NCI-H748 treated with DMSO at 0.1 percent for 48 hours (cell line): ENCODE measurements at places on chromosomes 16 and 17.

- peak; percentile 3 for DNase-seq
Observed at GRCh38 chr16:53209877-53210276, 155.1 kb downstream of the CHD9 start.

DNA sequence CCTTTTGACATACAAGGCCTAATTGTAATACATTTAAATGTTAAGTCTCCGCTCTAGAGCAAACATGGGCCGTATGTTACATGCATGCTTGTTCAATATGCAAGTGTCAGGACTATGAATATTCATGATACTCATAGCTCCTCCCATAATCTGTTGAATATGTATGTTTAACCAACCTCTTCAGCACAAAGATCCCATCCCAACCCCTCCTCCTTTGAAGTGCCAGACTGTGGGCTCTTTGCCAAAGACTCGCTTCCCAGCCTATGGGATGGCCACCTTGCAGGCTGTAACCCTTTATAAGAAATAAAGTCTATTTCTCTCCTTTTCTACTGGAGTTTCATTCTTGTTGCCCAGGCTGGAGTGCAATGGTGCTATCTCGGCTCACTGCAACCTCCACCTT, 156.2 kb downstream of the ABCC12 start:
- DNase-seq: no peak

- DNase-seq: no peak
Observed at GRCh38 chr16:23317266-23317661, 15.2 kb downstream of the SCNN1B start.

- DNase-seq: no peak
Observed at GRCh38 chr17:55527540-55528118, 16.4 kb upstream of the SMIM36 start.

DNA sequence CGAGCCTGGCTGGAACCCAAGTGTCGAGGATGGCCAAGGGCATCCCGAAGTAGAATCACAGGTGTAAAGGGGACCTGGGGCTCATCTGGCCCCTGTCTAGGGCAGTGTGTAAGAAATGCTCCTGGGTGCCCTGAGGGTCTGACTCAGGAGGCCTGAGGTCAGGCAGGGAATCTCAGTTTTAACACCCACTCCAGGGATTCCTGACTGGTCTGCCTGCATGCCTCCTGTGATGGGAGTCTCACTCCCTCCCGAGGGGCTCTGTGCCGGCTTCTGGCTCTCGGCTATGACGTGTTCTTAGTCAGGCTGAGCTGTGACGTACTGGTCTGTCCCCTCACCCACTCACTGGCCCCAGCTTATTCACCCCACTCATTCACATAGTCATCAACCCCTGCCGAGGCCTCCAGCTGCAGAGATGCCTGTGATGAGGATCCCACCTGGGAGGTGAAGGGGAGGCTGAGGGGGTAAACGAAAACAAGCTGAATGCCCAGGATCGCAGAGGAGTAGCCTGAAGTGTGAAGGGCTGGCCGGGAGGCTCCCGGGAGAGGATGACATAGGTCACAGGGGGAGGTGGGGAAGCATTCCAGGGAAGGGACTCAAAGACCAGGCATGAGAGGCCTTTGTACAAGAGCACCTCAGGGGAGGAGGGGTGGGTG, 23.8 kb downstream of the FAM83G start:
- no peak for DNase-seq

- DNase-seq: peak; percentile 89
Observed at GRCh38 chr16:14202697-14203096, 131.6 kb downstream of the MRTFB start.

- no peak for DNase-seq
Observed at GRCh38 chr17:8832711-8833352, 33.7 kb upstream of the MFSD6L start.

- DNase-seq: no peak
Observed at GRCh38 chr16:85407-85782, 7.4 kb downstream of the MPG start.

- DNase-seq: peak; percentile 66
Observed at GRCh38 chr17:67575325-67575724, 142.4 kb upstream of the NOL11 start.

- DNase-seq: no peak
Observed at GRCh38 chr16:80725566-80726162, 78.7 kb downstream of the CDYL2 start.

DNA sequence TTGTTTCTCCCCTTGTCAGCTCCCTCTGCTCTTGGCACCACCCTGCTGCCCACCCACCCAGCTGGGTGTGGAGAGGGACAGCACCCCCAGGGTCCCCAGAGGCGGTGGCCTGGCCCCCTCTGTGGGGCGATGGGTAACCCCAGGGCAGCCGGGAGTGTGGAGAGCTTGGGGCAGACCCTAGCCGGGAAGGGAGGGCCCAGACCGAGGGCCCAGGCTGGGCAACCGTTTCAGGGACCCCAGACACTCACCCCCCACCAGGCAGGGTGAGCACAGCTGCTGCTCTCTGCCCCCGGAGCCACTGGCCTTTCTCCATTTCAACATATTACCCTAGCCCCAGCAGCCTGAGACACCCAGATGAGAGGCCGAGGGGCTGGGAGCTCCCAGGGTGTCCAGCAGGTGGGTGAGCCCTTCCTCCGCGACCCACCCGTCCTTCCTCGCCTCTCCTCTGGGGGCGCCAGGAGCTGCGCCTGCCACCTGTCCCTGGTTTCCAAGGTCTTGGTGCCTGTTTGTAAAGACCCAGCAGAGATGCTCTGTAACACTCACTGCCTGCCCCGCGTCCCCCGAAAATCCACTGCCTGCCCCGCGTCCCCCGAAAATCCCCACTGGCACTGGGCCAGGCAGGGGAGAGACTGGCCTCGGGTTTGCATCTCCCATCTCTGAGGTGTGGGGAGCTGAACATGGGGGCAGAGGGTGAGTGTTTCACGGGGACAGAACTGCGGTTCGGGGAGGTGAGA, 45.4 kb downstream of the BAHCC1 start:
- no peak for DNase-seq

DNA sequence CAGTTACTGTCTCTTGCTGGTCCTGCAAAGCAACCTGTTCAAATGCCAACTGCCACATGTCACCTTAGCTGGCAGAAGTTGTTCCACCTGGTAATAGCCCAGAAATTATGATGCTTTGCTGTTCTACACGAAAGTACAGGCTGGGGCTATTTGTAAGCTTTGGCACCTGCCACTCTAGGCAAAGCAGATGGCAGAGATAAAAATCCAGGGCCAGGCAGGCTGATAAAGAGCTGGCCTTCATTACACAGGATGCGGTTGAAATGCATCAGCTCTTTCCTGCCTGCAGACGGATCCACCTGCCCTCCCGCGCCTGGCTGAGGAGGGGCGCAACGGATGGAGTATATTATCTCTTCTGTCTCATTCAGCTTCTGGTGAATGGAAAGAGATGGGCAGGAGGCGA, 29.3 kb upstream of the KDM8 start:
- no peak for DNase-seq

DNA sequence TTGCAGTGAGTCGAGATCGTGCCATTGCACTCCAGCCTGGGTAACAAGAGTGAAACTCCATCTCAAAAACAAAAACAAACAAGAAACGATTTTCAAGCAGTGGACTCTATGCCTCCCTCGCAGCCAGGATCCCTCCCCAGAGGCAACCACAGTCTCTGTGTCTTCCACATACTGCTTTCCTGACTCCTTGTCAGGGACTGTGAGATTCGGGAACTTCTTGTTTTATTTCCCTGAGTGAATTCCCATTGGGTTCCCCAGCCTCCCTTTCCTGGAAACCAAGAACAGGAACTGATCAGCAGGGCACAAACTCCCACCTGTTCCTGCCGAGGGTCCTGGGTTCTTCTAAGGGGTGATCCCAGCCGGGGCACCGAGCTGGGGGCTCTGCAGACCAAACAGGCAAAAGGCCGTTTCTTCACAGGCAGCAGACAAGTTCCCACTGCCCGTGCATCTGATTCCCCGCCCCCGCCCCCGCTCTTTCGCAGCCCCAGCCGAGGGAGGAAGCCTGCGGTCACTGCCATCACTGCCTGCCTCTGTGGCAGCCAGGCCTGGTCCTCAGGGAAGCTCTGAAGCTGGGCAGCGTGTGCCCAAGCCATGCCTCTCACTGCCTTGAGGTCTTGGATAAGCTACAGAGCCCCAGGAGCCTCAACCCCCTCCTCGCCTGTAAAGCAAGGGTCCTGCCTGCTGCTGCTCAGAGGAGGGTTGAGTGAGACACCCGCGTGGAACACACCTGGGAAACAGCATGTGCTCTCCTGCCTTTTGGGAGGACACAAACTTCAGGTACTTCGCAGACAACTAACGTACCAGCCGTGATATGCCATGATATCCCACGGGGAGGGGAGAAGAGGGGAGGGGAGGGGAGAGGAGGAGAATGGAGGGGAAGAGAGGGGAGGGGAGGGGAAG, 5.5 kb upstream of the PIEZO1 start:
- DNase-seq: no peak

DNA sequence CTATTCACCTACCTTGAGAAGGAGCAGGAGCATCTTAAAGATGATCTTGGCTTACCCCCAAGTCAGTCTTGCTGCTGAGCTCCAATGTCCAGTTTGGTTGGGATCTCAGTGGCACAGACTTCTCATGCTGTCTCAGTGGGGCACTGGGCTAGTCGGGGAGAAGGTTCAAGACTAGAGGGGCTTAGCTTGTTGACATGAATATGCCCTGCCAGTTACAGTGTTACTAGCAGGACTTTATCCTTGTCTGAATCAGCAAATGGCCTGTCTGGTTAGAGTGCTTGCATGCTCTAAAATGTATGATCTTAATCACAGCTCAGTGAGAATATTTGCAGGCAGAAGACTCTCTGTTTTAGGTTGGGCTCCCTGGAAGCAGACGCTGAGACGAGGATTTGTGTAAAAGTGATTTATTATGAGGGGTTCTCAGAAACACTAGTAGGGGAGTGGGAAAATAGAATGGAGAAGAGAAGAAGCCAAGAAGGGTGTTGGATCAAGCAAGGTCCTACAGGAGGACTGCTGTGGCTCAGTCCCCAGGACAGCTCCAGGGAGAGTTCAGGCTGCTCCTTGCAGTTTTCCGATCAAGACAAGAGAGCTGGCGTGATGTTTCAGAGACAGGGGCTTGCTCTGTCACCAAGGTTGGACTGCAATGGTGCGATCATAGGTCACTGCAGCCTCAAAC, 150.4 kb upstream of the HS3ST2 start:
- no peak for DNase-seq

GRCh38 chr17:2852221-2852620, 56.0 kb downstream of the RAP1GAP2 start:
- no peak for DNase-seq

DNA sequence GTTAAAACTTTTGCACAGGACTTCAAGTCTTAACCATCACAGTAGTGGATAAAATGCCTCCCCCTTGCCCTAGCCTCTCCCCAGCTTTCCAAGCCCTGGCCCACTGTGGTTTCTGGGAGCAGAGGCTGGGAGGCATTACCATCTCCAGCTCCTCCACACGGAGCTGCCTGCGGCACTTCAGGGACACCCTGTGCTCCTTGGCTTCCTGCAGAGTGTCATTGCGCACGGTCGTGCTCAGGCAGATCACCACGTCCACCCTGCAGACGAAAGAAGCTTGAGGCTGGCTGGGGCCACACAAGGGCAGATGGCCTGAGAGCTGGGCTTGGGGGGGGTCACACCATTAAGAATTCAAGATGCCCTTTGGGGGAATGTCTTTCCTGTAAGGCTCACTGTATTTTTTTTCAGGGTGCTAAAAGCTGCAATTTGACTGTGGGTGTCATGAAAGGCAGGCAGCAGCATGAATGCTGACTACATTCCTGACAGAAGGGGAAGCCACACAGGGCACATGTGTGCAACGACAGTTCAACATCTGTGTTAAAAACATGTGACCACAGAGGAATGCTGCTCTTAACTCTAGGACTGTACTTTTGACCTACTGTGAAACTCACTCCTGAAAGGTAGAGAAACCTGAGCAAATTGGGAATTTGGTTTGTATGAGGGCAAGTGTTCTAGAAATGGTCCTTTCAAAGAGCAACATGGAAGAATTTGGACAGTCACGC, 47.7 kb upstream of the CLEC18B start:
- DNase-seq: no peak

DNA sequence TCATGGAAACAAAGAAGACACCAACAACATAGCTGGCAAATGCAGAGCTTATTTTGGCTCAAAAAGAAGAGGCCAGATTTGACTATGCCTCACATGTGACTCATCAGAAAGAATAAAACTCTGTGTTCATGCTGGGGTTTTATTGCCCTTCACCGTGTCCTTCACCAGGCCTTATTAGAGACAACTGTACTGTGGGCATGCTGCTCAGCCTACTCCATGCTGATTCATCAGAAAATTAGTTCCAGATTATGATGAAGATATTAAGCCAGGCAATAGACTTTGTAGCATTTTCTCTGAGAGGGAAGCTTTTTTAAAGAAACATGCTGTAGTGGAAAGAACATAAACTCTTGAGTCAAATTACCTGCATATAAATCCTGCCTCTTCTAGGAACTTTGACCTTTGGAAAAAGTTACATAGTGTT, 89.8 kb downstream of the CYB561 start:
- no peak for DNase-seq

GRCh38 chr17:50916708-50917417, 50.7 kb upstream of the TOB1 start:
- DNase-seq: no peak

DNA sequence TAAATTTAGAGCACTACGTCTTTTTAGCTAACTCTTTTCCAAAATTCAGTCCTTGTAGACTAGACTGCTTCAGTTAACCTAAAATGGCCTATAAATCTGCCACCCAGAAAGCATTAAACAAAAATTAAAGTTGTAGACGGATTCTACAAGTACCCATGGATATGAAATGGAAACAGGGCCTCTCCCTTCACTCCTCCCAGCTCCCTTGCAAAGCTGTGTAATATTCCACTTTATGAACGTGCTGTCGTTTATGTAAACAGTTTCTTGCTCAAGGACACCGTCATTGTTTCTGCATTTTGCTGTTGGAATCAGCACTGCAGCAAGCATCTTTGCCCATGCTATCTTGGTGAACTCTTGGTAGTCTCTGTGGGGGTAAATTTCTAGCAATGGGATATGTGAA, 5.1 kb downstream of the MED9 start:
- no peak for DNase-seq

DNA sequence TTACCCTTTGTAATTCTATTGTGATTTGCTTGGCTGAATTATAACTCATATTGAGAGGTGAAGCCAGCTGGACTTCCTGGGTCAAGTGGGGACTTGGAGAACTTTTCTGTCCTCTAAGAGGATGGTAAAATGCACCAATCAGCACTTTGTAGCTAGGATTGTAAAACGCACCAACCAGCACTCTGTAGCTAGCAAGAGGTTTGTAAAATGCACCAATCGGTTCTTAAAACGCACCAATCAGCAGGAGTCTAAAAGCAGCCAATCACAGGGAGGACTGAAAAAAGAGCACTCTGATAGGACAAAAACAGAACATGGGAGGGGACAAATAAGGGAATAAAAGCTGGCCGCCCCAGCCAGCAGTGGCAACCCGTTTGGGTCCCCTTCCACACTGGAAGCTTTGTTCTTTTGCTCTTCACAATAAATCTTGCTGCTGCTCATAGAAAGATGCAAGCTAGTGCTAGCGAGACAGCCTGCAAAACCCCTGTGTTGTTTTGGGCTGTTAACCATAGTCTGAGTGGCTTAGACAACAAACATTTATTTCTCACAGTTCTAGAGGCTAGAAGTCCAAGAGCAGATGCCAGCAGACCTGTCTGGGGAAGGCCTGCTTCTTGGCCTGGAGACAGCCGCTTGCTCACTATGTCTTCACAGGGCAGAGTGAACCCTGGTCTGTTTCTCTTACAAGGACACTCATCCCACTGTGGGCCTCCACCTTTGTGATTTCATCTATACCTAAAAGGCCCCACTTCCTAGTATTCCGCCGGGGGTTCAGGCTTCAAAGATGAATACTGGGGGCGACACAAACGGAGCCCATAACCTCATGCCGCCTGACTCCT, 39.0 kb upstream of the CRISPLD2 start:
- no peak for DNase-seq
